ENCODE measurements at places on chromosomes 3 and 15.

GRCh38 chr3:22141769-22142168 is 390.8 kb upstream of the ZNF385D start:
- DNase-seq, result no peak

- no peak for DNase-seq
These were observed 24.2 kb downstream of the ZXDC start for GRCh38 chr3:126451511-126451910.

- DNase-seq, result no peak
These were observed 89.3 kb downstream of the ST6GAL1 start for GRCh38 chr3:187019542-187020072.

- DNase-seq, result no peak
These were observed 41.1 kb upstream of the NANOGP8 start for GRCh38 chr15:35126236-35126635.

DNA sequence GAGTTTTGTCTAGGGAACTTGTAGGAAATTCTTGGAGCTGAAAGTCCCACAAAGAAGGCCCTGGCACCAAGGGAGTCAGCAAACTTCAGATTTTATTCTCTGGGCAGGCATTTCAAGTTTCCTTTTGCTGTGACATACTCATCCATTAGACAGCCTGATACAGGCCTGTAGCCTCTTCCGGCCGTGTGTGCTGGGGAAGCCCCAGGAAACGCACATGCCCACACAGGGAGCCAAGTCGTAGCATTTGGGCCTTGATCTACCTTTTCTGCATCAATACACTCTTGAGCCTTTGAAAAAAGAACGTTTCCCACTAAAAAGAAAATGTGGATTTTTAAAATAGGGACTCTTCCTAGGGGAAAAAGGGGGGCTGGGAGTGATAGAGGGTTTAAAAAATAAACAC is 15.0 kb downstream of the TIGIT start:
- DNase-seq, result peak; percentile 40

DNA sequence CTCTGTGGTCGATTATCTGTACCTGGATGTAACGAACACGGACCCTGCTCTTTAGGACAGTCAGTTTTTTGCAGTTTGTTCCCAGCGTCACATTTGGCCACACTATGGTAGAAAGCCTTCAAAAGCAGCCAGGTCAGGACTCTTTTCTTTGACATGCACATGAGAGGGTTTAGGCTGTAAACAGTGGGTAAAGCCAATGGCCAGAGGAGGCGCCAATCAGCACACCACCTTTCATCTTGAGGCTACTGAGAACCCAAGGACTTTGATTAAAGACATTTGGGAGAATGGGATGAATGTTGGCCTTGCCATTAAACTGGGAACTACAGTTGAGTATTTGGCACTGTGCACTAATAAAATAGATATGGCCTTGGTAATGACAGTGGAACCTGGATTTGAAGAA is 225.9 kb downstream of the OXSM start:
- no peak for DNase-seq

- DNase-seq, result no peak
These were observed 6.6 kb downstream of the GPX1 start for GRCh38 chr3:49351521-49352011.

GRCh38 chr3:173762501-173762900 is 365.0 kb downstream of the NLGN1 start:
- no peak for DNase-seq

- DNase-seq, result no peak
These were observed 29.1 kb upstream of the ST6GAL1 start for GRCh38 chr3:186901135-186901734.

- DNase-seq, result no peak
These were observed 32.0 kb downstream of the FOXL2 start for GRCh38 chr3:138914870-138915502.

GRCh38 chr3:39541917-39542329 is 74.4 kb downstream of the MOBP start:
- DNase-seq, result no peak

GRCh38 chr3:172286548-172287148 is 161.6 kb downstream of the GHSR start:
- no peak for DNase-seq

DNA sequence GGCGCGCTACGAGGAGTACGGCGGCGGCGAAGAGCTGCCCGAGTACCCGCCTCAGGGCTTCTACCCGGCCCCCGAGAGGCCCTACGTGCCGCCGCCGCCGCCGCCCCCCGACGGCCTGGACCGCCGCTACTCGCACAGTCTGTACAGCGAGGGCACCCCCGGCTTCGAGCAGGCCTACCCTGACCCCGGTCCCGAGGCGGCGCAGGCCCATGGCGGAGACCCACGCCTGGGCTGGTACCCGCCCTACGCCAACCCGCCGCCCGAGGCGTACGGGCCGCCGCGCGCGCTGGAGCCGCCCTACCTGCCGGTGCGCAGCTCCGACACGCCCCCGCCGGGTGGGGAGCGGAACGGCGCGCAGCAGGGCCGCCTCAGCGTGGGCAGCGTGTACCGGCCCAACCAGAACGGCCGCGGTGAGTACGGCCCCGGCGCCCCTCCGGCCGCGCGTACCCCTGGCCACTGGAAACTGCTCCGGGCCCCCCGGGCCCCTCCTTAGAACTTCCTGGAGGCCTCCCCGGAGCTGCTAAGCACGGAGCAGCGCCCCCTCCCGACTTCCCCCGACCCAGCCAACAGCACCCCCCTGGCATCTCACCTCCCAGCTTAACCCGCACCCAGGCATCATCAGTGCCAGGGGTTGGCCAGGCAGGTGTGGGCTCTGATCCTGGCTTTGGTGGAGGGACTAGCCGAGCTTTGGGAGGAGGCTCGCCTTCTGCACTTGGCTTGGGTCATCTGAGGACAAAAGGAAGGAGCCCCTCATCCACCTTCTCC is 1.4 kb downstream of the LOXL1 start:
- DNase-seq, result peak; percentile 53

DNA sequence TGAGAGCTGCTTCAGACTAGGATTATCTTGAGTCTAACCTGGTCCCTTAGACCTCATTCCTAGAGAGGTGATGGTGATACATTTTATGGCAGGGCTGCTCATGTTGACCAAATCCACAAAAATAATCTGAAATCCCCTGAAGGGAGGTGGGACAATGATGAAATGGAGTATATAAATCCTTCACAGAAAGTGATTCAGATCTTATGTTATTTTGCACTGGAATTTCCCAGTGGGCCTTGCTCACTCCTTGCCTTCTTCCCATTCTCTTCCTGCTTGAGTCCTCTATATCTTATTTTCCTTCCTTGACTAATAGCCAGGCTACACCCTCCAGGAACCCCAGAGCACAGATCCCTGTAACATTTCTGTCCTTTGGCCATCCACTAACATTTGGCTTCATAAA is 10.4 kb upstream of the TMEM202 start:
- no peak for DNase-seq

DNA sequence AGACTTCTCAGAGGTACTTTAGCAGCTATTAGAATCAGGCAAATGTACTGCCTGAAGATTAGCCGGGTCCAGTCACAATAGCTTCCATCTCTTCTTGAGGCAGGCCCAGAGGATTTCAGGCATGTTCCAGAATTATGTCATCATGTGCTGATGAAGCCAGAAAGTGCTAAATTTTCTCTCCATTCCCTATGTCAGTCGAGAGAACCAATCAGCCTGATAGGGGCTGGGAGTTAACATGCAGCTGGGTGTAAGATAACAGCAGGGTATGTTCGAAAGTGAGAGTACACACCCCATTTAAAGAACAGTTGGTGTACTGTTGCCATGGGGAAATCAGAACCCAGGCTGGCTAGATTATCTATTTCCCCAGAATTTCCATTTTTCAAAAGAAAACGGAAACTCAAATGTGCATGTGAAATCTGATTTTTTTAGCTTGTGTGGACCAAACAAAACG is 48.7 kb downstream of the MYH15 start:
- no peak for DNase-seq

GRCh38 chr15:40052604-40053003 is 13.6 kb upstream of the SRP14 start:
- DNase-seq, result no peak

DNA sequence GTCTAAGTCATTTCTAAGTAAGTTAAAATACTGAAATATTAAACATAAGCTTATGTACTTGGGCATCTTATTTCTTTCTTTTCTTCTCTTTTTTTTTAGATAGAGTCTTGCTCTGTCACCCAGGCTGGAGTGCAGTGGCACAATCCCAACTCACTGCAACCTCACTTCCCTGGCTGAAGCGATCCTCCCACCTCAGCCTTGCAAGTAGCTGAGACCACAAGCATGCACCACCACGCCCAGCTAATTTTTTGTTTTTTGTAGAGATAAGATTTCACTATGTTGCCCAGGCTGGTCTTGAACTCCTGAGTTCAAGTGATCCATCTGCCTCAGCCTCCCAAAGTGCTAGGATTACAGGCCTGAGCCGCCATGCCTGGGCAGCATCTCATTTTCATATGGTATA is 16.0 kb upstream of the ZNF710 start:
- DNase-seq, result no peak

DNA sequence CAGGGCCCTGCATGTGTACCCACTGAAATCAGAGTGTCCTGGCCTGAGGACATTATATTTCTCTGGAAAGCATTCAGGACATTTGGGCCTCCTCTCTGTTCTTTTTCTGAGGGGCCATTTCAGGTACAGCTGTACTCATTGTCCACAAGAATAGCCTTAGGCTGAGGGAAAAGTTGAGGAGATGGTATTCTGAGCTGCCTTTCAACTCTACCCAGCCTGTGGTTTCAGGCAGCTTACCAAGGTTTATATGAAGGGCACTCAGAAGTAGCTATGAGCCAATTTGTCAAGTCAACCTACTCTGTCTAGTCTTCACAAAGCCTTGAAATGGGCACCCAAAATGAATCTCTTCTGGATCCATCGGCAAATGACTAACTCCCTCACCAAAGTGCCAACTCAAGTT is 9.4 kb downstream of the ATP13A4 start:
- DNase-seq, result no peak

DNA sequence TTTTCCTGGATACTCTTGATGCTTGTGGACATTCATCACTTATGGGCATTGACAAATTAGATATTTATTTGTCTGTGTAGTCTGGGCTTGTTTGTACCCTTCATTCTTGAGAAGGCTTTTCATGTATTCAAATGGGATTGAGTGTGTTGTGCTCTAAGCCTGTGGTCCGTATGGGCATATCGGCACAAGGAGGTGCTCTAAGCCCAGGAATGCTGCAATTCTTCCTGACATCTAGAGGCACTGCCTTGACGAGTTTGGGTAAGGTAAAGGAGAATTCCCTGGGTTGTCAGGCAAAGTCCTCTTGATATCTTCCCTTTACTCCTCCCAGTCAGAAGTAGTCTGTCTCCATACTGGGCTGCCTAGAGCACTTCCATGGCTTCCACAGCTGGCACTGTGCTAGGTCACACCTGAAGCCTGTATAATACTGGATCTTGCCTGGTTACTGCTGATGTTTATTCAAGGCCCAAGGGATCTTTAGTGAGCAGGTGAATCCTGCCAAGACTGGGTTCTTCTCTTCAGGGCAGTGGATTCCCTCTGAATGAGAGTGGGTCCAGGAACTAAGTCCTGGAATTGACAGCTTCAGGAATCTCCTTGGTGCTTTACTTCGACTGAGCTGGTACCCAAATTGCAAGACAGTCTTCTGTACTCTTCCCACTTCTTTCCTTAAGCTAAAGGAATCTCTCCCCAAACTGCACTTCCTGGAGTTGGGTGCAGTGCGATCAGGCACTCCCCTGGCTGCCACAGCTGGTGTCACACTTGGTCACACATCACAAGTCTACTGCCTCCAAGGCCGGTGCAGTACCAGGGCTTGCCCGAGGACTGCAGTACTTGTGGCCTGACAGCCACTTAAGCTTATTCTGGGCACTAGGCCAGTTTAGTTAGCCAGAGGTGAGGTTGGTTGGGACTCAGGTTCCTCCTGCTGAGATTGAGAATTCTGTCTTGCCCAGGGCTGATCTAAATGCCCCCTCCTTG is 46.0 kb downstream of the GALK2 start:
- DNase-seq, result no peak

DNA sequence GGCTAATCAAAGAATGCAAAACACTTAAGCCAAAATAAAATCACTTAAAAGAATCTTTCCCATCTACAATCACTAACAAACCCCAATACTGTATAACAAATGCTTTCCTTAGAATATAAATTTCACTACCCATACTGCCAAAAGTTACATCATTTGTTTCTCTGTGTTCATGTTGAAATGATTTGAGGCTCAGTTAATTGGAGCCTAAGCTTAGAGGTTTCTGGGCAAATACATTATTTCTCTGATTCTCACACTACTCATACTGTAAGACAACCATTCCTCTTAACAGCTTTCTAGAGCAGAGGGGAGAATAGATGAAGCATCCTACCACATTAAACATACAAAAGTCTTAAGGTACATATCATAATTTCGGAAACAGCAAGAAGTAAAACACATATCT is 2.1 kb downstream of the RIOX2 start:
- no peak for DNase-seq

DNA sequence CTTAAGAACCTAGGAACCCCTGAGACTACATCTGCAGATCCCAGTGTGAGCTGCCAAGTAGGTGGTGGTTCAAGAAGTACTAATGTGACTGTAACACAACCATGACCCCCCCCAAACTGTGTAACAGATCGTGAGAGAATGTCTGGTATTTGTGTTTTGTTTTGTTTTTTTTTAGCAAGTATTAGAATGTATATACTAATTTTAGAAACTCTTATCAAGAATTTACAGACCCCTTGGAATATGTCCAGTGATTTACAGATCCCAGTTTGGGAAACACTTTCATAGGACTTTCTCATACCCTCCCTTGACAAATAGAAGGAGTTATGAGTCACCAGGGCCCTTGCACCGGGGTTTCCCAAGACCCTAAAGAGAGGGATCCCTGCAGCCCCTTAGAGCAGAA is 79.8 kb downstream of the SEMA5B start:
- DNase-seq, result no peak

DNA sequence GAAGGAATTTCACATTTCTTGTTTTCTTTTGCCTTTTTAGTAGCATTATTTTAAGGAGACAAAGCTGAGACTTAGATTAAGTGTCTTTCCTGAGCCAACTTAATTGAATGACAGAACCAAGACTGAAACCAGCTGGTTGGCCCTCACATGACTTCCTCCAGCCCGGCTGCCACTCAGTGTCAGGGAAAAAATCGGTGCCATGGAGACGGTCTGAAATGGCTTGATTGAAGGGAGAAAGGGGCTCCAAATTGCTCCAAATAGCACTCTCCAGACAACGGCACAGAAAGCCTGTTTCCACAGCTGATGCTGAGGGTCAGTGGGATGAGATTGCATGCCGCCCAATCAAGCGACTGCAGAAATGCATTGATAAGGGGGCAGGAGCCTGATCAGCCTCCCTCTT is 475.2 kb upstream of the IL12A start:
- DNase-seq, result no peak

GRCh38 chr3:70607469-70607868 is 295.0 kb upstream of the MDFIC2 start:
- DNase-seq, result no peak

Measured in stimulated activated CD8-positive, alpha-beta memory T cell treated with anti-CD3 and anti-CD28 coated beads, Interleukin-12 subunit alpha, Interleukin-12 subunit beta, amount 100 ng/mL, for 1 hour (primary cell).